ENCODE measurements at places on chromosomes 6 and 20.

DNA sequence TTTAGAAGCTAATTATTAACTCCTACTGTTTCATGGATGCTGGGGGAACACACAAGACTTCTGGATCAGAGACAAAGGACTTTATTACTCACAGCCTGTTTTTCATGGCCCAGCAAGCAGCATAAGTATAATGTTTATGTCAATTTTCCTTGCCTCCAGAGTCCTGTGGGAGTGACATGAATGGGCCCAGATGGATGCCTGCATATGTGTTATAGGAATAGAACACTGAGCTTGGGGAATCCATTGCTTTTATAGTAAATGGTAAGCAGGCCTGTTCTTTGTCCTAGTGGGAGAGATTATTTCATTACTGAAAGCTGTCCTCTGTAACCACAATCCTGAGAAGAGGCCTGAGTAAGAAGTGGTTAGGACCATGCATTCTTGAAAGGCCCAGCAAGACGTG is 25.6 kb downstream of the BLTP3A start:
- no peak for DNase-seq

- no peak for DNase-seq
Observed at GRCh38 chr6:35267446-35267845, 7.9 kb downstream of the ZNF76 start.

DNA sequence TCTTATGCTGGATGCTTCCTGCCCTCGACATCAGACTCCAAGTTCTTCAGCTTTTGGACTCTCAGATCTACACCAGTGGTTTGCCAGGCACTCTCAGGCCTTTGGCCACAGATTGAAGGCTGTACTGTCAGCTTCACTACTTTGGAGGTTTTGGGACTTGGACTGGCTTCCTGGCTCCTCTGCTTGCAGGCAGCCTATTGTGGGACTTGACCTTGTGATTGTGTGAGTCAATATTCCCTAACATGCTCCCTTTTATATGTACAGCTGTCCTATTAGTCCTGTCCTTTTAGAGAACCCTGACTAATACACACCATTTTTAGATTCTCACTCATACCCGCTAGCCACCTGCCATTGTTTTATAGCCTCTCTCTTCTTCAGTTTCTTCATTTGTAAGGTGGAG is 382.1 kb upstream of the TSHZ2 start:
- DNase-seq, result no peak

DNA sequence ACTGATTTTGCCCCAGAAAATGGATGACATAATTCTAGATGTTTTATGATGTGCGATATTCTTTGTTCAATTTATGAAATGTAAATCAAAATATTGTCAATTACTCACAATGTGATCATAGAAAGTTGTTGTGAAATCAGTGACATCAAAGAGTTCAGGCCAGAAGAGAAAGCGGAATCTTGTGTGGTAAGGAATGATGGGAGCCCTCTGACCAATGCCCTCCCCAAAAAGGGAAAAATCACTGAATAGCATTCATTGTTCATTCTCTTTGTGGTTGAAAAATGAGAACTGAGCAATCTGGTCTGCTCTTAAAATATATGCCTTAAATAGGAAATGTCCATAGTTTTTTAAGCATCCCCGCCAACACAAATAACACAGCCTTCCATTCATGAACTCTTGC is 247.1 kb upstream of the GRIK2 start:
- DNase-seq, result no peak

DNA sequence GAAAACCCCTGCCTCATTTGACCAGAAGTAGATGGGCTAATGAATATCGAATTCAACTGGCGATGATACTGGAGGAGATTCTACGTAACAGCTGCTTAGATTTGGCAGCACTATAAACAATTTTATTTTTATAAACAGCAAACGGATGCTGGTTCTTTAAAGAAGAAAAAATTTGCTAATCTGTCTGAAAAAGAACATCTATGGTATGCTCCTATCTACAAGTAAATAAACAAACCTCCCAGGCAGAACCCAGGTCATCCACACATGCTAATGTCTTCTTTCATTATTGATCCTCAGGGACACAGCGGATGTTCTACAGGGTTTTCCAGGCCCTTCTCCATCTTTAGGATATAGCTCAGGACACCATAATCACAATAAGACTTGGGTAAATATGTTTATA is 291.3 kb downstream of the ALDH8A1 start:
- DNase-seq, result no peak

- DNase-seq, result no peak
Observed at GRCh38 chr6:21131406-21131805, 462.1 kb upstream of the SOX4 start.

DNA sequence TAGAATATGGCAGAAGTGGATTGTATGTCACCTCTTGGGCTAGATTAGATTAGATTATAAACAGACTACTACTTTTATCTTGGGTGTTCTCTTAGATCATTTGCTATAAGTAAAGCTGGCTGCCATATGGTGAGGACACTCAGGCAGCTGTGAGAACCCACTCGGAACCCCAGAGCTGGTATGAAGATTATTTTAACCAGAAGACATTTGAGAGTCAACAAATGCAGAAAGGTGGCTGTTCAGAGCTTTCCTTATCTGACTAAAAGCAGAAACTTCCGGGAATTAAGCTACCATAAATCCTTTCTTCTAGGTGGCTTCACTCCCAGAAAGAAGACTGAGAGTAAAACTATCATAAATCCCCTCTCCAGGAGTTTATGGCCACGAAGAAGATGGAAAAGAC is 91.9 kb downstream of the RNGTT start:
- DNase-seq, result no peak

DNA sequence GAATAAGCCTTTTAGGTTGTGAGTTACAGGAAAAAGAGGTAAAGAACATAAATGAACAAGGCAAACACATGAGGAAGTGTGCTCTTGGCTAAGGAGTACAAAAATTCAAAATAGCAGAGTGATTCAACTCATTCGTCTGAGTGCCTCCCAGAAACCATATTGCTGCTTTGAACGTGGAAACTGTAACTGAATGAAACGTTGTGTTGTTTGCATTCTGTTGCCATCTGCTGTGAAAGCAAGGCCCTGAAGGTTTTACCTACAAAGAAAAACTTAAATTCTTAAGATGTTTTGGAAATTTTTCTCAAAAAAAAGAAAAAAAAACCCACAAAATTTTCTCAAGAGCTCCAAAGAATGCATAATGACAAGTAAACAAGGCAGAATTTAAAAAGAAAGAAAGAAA is 375.4 kb upstream of the HS3ST5 start:
- DNase-seq, result no peak
